GM12864 (cell line): ENCODE measurements at places on chromosomes 12 and 14.

GRCh38 chr14:35504260-35504659 lies 29.7 kb upstream of the INSM2 start:
- DNase-seq, result no peak

GRCh38 chr12:904010-904414 lies 45.5 kb downstream of the RAD52 start:
- no peak for DNase-seq

DNA sequence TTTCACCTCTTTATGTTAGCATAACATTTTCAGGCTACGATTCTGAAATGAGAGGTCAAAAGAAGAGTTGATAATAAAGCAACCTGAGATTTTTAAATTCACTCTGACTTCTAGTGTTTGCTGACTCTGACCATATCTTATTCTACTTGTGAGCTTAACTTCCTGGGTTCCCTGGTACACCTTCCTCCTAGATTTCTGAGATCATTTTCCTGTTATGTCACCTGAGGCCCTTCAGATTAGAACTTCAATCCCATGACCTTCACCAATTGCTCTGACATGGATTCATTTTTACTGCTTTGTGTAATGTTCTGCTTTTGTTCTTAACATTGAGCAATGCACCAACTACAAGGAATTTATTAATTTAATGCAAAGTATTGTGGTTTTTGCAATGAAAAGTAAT lies 542.9 kb upstream of the FLRT2 start:
- DNase-seq, result no peak

GRCh38 chr12:53963434-53964314 lies 9.0 kb downstream of the HOXC12 start:
- no peak for DNase-seq

DNA sequence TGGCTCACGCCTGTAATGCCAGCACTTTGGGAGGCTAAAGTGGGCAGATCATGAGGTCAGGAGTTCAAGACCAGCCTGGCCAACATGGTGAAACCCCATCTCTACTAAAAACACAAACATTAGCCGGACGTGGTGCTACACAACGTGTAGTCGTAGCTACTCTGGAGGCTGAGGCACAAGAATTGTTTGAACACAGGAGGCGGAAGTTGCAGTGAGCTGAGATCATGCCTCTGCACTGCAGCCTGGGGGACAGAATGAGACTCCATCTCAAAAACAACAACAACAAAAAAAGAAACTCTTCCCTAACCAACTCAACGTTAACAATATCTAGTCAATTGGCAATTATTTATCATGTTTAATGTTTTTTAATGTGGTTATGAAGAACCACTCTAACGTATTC lies 89.3 kb downstream of the EPS8 start:
- no peak for DNase-seq

GRCh38 chr12:8088574-8088973 lies 6.5 kb downstream of the NECAP1 start:
- DNase-seq, result no peak

DNA sequence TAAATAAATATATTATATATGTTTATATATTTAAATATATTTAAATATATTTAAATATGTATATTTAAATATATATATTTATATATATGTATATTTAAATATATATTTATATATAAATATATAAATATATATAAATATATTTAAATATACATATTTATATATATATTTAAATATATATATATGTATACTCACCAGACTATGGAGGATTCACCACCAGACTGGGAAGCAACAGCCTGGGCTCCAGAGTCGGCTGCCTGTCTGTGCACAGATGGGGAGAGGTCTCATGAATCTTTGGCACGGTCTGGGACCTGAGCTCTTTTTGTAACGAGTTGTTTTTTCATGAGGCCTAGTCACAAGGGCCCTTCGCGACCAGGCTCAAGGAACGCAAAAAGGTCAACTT lies 21.3 kb downstream of the NOC4L start:
- no peak for DNase-seq

DNA sequence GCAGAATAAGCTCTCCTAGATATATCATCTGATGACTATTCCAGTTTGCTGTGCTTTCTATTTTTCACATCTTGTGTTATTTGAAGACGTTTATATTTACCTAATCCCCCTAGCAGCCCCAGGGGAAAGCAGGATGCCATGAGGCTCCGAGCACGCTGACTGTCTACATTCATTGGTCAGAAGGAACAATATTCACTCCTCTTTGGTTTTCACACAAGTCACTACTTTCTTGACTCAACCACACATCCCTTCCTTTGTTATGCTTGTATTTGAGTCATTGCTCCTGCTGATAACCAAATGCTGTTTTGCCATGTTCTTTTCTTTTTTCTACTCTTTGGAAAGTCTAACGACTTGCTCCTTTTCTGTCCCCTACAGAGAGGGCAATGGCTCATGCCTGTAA lies 86.5 kb upstream of the SLC38A2 start:
- DNase-seq, result no peak

GRCh38 chr12:1929241-1929984 lies 11.0 kb upstream of the CACNA2D4 start:
- DNase-seq, result no peak

DNA sequence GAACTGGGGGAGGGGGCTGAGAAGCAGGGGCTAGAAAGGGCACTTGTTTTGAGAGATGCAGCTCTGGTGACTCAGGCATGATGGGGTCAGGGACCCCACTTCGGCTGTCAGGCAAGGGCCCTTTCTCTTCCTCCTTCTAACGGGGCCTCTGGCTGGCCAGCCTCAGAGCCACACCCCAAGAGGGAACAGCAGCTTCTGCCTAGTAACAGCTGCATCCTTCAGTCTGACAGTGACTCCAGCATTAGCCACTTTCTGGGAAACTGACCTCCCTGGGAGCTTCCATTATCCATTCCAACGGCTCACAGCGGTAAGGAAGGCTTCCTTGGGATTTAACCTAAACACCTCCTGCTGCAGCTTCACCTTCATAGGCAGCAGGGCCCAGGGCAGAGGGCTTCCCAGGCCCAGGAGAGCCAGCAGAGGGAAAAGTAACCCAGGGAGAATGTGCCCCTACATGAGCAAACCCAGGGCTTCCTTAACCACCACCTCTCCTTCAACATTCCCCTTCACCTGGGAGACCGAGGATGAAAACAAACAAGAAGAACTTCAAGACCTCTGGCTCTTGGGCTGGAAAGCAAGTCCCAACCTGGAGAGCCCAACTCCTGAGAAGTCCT lies 2.7 kb downstream of the NCKAP5L start:
- DNase-seq, result no peak

- no peak for DNase-seq
Measured at GRCh38 chr14:77710364-77710763, 2.5 kb downstream of the SLIRP start.

- no peak for DNase-seq
Measured at GRCh38 chr12:49037111-49037946, 18.8 kb upstream of the PRKAG1 start.

- no peak for DNase-seq
Measured at GRCh38 chr12:46825591-46826414, at the start of gene SLC38A4. TSS of gene SLC38A4 (minus strand) at chr12:46825997. CDS start at chr12:46793071, 32,926 bp downstream.

- no peak for DNase-seq
Measured at GRCh38 chr14:21088687-21089086, 9.8 kb downstream of the ZNF219 start.

DNA sequence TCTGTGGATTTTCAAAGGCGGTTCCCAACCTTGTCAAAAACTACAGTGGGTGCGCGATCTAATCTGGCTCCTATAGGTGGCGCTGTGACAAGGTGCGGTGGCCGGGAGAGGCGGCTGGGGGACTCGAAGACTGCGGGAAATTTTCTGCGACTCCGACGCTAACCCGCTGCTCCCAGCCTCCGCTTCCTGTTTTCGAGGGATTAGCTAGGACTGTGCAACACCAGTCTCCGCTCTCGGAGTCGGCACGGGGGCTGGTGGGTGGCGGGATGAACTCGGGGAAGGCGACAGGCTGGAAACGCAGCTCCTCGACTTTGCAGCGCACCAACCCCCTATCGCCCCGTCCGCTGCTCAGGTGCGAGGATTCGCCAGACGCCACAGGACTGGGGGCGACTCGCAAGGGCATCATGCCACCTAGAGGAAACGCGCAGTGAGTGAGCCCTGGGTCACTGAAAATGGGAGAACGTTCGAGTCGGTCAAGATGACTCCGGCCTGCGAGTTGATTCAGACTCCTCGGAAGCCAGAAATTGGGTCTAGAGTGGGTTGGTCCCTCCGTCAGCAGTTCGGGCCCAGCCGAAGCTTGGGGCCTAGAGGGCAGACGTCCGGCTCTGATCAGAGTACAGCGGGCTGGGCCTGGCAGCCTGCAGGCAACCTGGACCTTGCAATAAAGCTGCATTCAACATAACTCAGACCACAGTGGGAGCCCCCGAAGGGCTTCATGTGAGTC lies 5.5 kb upstream of the PAX9 start:
- no peak for DNase-seq

DNA sequence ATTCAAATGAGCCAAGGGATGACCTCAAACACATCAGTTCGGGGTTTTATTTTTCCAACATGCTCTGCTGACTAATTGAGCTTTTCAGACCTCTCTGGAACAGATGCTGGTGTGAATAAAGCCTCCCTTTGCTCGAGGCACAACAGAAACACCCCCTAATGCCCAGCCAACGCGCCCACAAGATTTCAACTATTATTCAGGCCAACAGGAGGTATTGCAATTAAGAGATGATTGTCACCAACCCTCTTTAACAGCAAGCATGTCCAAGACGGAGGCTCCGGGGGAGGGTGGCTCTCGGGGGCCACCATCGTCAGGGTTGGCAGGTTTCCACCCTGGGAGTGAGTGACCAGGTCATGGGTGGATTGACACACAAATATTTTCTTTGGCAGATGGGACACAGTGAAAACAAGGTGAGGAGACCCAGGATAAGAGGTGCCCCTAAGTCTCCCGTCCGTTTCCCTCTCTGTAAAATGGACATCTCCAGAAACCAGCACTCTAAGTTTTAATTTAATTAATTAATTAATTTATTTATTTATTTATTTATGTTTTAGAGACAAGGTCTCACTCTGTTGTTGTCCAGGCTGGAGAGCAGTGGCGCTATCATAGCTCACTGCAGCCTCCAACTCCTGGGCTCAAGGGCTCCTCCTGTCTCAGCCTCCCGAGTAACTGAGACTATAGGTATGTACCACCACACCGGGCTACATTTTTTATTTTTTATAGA lies 56.1 kb downstream of the MAP1LC3B2 start:
- DNase-seq, result no peak

DNA sequence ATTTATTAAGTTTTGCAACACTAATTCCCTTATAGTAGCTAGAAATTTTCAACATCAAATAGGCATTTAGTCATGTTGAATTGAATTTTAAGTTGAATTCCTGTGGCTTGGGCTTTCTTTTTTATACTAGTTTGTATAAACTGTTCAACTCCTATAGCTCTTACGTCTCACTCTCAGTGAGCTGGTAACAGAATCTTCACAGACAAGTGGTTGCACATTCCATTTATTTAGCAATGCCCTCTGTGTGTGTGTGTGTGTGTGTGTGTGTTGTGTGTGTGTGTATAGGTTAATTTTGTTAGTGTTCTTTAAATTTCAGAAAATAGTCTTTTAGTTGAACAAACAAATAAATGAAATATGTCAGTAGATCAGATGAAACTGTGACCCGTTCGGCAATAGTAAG lies 425.0 kb downstream of the NPAS3 start:
- DNase-seq, result no peak

DNA sequence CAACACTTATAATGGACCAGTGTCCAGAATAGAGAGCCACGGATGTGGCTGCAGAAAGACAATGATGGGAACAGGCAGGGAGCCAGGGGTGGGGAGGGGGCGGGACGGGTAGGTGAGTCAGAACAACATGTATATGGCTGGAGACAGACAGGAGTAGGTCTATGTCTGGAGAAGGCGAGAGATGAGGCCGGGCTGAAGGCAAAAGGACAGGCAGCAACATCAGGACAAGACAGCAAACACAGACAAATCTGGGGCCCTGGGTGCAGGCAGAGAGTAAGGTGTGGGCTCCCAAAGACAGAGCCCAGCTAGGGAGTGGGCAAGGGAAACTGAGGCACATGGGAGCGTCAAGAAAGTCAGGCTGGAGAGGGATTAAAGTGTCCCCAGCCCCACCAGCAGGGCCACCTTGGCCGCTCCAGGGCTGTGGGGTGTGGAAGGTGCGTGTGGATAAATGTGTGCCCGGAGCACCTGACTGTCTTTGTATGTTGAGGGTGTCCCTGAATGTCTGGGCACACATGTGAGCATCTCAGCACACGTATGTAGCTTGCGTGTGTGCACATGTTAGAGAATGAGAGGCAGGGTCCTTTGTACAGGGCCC lies 44.1 kb downstream of the FAM222A start:
- DNase-seq, result no peak

- no peak for DNase-seq
Measured at GRCh38 chr14:89486505-89486904, 69.5 kb upstream of the FOXN3 start.

GRCh38 chr12:57474862-57475261 lies 4.8 kb downstream of the ARHGAP9 start:
- no peak for DNase-seq

GRCh38 chr14:24398293-24398652 lies 530 bp upstream of the NYNRIN start:
- no peak for DNase-seq

DNA sequence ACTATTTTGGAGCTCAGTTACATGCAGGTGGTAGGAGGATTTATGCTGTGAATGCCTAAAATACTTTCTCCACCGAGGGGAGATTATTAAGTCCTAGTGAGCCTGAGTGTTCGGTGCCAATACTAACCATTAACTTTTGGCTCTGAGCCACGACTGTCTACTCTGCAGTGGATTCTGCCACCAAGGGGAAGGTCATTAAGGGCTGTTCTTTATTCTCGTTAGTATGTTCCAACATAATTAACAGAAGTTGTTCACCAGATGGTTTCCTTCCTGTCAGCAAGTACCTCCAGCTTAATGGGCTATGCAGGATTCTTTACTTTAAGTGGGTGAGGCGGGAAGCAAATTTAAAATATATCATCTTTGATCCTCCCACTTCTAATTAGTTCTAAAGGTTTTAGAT lies 326.3 kb downstream of the BMP4 start:
- DNase-seq, result no peak

DNA sequence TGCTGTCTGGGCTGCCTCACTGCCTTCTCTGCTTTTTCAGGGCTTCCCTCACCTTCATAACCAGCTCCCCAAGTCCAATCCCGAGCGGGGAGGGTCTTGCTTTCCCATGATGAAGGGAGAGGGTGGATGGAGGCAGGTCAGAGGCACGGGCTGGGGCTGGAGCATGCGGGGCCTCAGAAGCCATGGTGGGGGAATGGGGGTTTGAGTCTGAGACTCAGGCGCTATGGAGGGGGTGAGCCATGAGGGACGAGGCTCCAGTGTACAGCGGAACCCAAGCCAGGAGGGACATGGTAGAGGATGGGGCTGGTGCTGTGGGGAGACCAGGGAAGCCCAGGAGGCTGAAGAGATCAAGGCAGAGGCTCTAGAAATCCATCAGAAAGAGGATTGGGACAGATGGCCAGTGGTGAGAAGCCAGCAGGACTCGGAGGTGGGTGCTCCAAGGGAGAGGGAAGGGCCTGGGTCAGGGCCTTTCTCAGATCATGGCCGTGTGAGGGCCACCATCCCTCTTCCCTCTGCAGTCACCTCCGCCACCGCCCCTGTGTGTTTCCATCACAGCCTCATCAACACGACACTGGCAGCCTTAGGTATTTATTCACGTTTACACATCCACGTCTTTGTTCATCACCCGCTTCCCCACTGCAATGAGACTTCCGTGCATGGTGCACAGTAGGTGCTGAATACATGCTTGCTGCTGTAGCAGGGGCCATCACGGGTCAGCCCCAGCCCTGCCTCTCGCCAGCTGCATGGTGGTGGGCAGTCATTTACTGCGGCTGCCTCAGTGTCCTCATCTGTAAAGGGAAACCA lies 144.7 kb downstream of the ADGRD1 start:
- no peak for DNase-seq
